Bronchial epithelial cell (primary cell): ENCODE measurements at places on chromosomes 13 and 19. TPM values are rescaled to one million over a fixed set of nuclear protein-coding genes. Genes with fewer than 3 reads are reported as not detected.

Gene CCDC169
- total RNA-seq: 1.5 and 1.8 TPM in 2 replicates

Gene EGLN2
- total RNA-seq: 86.1 and 91.1 TPM in 2 replicates

Gene CYP4F11
- 0.79 and 2.7 TPM in 2 replicates for total RNA-seq

Gene PRR36
- total RNA-seq: 0.13 TPM in 1 of 2 replicates, not detected in the other

- DNase-seq: no peak
Measured at GRCh38 chr13:98622931-98623331, 46.0 kb upstream of the STK24 start.

- peak; percentile 98 for DNase-seq
Measured at GRCh38 chr13:48508011-48508410, 24.9 kb downstream of the RCBTB2 start.

DNA sequence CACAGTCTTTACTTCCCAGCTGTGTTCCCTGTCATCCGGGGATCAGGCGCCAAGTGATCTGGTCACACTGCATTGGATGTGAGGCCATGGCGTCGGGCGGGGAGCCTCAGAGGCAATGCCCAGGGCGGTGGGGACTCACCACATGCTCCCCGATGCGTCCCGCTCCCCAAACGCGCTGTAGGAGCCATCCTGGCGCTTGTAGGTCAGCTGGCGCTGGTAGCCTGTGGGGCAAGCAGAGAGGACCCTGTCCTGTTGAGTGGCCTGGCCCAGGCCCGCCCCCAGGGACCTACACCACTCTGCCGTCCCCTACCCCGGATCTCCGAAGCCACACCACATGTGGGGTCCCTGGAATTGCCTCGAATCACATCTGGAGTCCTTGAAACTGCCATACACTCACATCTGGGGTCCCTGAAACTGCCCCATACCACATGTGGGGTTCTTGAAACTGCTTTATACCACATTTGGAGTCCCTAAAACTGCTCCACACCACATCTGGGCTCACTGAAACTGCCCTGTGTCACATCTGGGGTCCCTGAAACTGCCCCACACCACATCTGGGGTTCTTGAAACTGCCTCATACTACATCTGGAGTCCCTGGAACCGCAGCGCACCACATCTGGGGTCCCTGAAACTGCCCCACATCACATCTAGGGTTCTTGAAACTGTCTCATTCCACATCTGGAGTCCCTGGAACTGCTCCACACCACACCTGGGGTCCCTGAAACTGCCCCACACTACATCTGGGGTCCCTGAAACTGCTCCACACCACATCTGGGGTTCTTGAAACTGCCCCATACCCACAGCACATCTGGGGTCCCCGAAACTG, 33.2 kb downstream of the F2RL3 start:
- no peak for DNase-seq
